Stimulated activated CD4-positive, alpha-beta T cell treated with anti-CD3 and anti-CD28 coated beads, TNF-alpha, amount 100 ng/mL, for 48 hours (primary cell): ENCODE measurements at places on chromosomes 16 and 17.

GRCh38 chr16:72134507-72134906 is 37.4 kb downstream of the PMFBP1 start:
- DNase-seq = no peak

- no peak for DNase-seq
These were observed 28.7 kb upstream of the ATF7IP2 start for GRCh38 chr16:10356870-10357842.

DNA sequence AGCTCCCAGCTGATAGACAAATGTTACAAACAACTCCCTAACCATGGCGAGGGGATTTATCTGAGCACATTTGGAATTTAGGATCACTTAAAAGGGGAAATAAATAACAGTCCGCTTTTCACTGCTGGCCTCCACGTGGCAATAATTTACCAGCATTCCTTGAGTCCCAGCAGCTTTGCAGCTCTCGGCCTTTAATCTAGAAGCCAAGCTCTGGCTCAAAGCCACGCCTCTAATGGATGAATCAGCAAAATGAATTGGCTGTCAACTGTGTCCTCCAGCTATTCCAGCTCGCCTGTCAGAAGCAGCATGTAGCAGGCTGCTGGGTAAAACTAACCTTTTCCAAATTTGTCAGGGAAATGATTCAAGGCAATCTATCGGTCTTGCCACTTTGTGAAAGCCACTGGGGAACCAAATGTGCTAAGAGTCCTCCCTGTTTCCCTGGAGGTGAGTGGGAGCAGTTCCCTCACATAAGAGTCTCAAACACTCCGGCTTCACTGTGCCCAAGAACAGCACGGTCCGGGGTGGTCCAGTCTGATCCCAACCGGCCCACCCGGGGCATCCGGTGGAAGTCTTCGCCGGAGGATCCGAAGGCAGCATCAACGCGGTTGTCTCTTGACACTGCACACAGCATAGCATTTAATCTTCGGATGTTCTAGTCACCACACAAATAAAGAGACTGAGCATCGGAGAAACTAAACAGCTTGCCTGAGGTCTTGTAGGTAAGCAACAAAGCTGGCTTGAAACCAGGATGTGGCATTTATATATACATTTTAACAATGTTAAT is 143.3 kb downstream of the PARN start:
- no peak for DNase-seq

- no peak for DNase-seq
These were observed 7.2 kb downstream of the ADORA2B start for GRCh38 chr17:15952048-15952532.

- no peak for DNase-seq
These were observed 60.8 kb upstream of the FOXF1 start for GRCh38 chr16:86449446-86450095.

DNA sequence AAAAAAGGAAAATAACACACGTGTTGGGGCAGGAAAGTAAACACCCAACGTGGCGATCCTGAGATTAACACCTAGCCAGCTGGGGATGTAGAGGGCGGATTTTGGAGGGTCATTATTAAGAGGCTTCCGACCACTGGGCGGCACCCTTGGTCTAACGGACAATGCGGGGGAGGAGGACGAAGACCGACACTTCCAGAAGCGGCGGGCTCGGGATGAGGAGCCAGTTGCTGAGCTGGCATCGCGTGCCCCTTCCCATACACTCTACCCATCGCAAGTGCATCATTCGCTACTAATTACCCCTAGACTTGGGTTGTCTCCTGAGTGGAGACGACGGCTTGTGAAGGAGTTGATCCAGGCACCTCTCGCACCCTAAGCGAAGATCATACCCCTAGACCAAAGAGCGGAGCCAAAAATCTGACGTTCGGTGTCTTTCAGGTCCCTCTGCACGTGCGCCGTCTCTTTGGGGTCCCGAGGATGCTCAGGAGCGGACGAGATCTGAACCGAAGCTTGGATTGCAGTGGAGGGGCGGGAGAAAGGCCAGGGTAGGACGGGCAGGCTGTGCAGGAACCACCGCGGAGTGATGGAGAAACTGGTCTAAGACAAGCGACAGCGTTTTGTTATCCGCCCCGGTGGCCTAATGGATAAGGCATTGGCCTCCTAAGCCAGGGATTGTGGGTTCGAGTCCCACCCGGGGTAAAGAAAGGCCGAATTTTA is 17.6 kb downstream of the ZNF213 start:
- peak; percentile 83 for DNase-seq

DNA sequence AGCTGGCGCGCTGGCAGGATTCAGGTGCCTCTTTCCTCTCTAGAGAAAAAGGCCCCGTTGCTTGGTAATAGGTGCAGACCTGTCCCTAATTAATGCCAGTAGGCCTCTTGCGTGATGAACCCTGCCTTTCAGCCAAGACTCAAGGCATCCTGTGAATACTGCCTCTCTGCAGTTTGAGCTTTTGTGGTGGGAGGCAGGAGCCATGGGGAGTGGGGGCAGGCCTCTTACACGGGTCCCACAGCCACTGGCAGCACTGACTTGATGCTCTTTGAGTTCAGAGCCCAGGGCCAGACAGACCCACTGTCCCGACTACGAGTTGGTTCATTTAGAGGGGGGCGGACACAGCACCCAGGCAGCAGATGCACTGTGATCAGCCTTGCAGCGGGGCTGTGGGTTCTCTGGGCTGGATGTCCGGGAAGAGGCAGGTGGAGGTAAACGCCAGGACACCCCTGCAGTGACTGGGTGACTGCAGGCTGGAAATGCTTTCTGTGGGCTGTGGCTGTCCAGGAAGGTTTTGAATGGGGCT is 237.0 kb downstream of the SEC14L1 start:
- no peak for DNase-seq

DNA sequence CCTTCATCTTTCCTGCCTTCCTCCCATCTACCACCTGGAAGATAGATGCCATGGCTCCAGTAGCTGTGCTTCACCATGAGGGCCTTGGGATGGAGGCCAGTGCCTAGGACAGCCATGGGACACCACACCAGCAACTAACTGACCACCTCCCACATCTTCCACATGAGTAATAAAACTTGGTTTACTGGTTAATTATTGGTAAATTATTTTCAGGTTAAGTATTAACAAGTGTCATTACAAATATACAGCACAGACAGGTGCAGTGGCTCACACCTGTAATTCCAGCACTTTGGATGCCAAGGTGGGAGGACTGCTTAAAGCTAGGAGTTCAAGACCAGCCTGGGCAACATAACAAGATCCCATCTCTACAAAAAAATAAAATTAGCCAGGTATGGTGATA is 14.0 kb downstream of the CDIP1 start:
- DNase-seq = no peak

DNA sequence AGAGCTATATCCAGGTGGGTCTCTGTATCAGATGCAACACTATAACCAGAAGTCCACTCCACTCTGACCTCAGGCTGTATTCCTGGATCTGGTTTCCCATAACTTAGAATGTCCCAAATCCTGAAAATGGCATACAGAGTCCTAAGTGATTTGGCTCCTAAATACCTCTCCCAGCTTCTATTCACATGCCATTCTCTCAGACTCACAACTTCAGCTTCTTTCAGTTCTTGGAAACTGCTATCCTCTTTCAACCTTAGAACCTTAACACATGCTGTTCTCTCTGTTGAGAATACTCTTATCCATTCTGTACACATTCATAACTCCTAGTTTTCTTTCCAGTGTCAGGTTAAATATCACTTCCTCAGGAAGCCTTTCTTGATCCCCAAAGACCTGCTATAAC is 132.0 kb downstream of the BRIP1 start:
- no peak for DNase-seq

- DNase-seq = no peak
These were observed 911 bp downstream of the ARL16 start for GRCh38 chr17:81682565-81683207.

- no peak for DNase-seq
These were observed 21.5 kb downstream of the HSD17B2 start for GRCh38 chr16:82056550-82056896.

DNA sequence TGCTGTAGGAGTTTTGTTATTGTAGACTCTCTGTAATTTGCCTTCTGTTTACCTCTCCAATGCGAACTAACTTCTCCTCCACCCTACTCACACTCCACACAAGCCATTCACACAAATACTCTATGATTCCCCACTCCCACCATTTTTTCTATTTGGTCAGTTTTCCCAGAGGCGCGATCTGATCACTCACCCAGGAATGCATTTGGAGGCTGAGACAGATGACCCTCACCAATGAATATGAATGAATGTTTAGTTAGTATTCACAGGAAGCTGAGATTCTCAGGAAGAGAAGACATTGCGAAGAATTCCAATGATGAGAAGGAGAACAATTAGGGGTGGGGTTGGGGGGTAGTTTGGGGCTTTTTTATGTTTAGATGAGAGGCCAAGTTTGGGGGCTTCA is 10.5 kb upstream of the ANKFN1 start:
- DNase-seq = no peak
